ENCODE measurements at places on chromosomes 2 and 18.

GRCh38 chr2:85188852-85189251 is 55.7 kb downstream of the TCF7L1 start:
- DNase-seq = no peak

GRCh38 chr2:10501451-10501961 is 53.4 kb upstream of the ODC1 start:
- no peak for DNase-seq

GRCh38 chr18:39872651-39873050 is 2082.4 kb upstream of the PIK3C3 start:
- no peak for DNase-seq

DNA sequence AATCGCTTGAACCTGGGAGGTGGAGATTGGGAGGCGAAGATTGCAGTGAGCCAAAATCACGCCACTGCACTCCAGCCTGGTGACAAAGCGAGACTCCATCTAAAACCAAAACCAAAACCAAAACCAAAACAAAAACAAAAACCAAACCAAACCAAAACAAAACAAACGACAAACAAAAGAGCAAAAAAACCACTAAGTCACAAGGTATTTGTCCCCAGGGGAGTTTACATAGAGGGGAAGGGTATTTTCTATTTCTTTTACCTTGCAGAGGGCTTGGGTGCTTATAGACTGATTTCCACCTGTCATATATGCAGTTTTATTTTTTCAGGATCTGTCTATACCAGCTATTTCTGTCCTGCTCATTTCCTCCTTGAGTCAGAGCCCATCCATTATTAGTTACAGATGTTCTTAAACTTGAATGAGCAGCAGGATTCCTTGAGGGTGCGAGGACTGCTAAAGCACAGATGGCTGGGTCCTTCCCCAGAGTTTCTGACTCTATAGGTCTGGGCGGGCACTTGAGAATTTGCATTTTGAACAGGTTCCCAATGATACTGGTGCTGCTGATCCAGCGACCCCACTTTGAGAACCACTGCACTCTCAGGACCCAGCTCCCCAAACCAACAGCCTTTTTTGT is 102.2 kb upstream of the UXS1 start:
- peak; percentile 45 for DNase-seq

- DNase-seq = no peak
Observed at GRCh38 chr18:3873698-3874097, 423.7 kb downstream of the TGIF1 start.

GRCh38 chr2:60306267-60306861 is 247.1 kb downstream of the BCL11A start:
- peak; percentile 49 for DNase-seq

- no peak for DNase-seq
Observed at GRCh38 chr2:77939801-77940200, 417.6 kb upstream of the LRRTM4 start.

DNA sequence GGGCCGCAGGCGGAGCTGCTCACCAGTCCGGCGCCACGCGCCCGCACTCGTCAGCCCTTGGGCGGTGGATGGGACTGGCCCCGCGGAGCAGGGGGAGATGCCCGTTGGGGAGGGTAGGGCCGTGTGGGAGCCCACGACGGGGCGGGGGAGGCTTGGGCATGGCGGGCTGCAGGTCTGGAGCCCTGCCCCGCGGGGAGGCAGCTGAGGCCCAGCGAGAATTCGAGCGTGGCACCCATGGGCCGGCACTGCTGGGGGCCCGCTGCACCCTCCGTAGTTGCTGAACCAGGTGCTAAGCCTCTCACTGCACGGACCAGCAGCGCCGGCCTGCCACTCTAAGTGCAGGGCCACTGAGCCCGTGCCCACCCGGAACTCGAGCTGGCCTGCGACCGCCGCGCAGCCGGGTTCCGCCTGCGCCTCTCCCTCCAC is 182.4 kb upstream of the ERBB4 start:
- DNase-seq = no peak

- no peak for DNase-seq
Observed at GRCh38 chr2:138274421-138275291, 226.9 kb upstream of the SPOPL start.

DNA sequence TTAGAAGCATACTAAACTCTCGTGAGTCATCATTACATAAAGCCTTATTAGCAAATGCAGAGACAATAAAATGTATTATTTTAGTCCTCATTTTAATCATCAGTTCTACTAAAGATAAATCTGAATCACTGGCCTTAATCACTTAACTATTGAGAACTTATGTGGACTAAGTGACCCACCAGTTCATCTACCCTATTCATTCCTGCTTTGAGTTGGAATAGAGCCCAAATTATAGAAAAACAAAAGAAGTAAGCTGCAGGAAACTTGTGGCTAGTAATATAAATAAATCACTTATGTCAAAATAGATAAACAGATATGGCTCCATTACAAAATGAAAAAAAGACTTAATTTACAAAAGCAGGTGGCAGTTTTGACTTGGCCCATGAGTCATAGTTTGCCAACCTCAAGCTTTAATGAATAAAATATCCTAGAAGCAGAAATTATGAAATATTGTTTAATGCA is 851.8 kb upstream of the CRIM1 start:
- no peak for DNase-seq

- DNase-seq = peak; percentile 77
Observed at GRCh38 chr2:172095905-172096625, 6.6 kb downstream of the DLX2 start.

DNA sequence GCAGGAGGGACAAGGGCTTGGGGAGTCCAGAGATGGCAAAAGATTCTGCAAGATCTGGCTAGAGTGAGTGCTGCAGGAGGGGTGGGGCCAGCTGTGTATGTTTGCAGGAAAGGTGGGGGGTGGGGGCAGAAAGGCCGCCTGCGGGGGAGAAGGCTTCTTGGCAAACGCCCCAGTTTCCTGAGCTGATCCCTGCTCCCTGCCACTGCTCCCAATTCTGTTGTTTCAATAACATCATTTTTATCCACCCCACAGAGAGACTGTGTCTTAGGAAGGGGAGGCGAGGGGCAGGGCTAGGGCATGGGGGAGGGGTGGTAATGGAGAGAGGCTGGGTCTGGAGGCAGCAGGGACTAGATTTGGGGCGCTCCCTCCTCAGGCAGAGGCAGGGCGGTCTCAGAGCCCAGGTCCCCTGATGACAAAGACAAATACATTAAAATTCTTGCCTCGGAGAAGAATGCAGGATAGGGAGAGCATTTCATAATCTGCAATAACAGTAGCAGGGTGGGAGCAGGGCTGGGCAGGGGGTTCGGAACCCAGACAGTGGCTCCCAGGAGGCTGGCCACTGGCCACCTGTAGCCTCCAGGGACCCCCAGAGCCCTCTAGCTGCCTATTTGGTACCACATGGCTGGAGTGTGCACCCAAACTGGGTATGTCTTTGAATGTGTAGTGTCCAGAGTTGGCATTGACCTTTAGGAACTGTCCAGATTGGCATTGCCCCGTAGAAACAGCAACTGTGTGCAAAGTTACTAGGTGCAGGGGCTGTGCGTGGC is 2.1 kb upstream of the WNT6 start:
- no peak for DNase-seq

DNA sequence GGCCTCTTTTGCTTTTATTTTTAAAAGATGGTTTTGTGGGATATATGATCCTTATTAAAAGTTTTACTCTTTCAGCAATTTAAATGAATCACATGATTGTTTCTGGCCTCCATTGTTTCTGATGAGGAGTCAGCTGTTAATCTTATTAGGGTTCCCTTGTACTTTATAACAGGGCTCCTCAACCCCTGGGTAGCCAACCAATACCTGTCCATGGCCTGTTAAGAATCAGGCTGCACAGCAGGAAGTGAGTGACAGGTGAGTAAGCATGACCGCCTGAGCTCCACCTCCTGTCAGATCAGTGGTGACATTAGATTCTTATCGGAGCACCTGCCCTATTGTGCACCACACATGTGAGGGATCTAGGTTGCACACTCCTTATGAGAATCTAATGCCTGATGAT is 45.1 kb upstream of the FAM98A start:
- DNase-seq = no peak

DNA sequence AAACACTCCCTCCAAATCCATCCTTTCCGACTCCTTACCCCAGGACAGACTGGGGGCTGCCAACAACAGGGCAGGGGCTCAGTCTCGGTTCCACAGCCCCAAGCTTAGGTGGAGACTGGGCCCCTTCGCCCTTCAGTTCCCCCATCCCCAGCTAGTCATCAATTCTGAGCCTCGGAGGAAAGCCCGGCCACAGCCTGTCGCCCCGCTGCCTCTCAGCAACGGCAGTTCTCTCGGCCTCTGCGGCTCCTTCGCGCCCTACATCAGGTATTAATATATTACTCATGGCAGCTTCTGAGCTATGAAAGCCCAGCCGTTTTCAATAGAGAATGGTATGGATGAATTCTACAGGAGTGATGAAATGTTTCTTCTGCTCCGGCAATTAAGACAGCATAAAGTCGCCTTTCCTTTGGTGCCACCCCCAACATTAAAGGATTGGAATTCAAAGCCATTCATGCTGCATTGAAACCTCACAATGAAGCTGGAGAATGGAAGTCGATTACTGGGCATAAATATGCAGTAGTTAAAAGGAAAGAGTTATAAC is 2.8 kb downstream of the HDAC4 start:
- peak; percentile 62 for DNase-seq

DNA sequence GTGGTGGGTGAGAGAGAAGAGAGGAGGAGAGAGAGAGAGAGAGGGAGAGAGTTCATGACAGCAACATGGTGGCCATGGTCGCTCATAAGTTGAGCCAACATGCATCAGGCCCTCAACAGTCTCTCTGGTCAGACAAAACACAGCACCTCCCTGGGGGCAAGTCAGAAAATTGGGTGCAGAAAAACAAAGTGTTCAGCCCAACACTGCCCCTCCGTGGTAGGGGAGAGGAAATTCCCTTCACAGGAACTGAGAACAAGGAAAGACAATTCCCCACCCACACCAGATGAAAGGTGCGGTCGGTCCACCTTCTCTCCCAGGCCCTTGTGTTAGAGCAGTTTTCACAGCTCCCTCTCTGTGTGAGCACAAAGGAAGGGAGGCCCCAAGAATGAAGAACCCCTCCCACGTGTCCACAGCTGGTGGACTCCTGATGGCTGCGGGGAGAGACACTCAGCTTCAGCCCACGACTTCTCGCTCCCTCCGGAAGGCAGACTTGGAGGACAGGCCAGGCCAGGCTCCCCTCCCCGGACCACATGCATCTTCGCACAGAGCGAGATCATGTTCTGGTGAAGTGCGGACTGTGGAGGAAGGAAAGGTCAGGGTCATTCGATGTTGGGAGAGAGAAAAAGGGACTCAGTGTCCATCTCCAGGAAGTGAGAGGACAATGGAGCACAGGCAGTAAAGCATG is 181.7 kb downstream of the ANAPC1 start:
- peak; percentile 60 for DNase-seq

- DNase-seq = peak; percentile 67
Observed at GRCh38 chr2:196987649-196988364, 61.3 kb upstream of the PGAP1 start.

GRCh38 chr2:143229952-143230351 is 100.7 kb downstream of the ARHGAP15 start:
- DNase-seq = no peak

DNA sequence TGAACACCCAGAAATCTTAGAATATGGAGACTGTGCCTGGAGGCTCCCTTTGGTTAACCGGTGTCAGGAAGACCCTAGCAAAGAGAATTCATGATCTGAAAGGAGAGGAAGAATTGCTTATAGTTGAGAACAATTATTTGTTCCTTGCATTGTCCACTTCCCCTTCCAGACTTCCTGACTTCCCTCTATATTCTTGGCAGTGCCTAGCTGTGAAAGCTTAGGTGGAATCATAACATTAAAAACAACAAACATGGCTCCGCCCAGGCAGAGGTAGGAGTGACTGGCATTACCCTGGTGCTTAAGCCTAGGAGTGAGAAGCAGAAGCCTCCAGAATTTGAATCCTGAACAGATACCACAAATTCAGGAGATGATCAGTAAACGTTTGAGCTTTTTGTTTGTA is 1.9 kb downstream of the TTL start:
- no peak for DNase-seq

DNA sequence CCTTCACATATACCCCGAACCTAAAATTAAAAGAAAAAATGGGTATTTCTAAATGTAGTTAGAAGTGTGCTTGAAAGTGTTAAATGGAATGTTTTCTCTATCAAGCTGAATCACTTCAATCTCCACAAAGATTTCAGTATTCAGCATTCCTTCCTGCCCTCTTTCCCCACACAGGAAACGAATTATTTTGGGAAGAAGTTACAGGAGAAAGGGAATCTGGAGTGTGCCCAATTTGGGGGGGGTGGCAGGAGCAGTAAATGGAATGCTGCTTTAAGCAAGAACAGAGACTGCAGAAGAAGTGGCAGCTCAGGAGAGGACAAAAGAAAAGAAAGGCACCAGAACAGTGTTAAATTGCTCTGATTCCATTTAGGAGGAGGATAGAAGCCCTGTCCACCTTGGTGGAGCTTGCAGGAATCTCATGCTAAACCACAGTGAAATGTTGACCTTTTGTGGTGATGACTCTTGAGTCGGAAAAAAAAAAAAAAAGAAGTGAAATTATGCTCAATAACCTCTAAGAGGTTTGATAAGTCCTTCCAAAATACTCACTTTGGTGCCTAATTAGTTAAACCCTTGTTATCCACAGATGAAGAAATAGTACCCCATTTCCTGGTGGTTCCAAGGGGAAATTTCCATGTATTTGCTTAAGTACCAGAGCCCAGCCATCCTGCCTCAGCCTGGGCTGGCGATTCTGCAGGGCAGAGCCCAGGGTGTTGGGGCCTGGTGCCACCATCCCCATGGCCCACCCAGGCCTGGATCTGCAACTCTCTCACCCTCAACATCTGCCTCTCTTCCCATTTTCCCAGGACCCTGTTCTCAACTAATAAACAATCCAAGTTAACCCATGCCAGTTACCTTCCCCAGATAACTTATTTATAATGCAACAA is 56.5 kb downstream of the MYO5B start:
- DNase-seq = no peak

DNA sequence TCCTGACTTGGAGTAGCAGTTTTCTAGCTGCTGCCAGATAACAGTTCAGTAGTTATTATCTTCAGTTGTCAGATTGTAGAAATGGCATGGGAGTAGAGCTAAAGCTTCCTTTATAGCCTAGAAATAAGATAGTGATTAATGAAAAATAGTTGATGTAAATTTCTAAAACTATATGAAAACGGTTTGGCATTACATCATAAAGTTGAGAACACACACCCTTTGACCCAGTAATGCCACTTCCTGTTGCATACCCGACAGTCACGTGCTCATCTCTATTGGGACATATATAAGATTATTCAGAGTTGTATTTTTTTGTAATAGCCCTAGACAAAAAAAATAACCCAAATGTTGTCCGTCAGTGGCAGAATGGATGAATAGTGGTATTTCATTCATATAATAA is 39.4 kb upstream of the ASB1 start:
- no peak for DNase-seq
